ENCODE measurements at places on chromosomes 2 and 18. TPM values are rescaled to one million over a fixed set of nuclear protein-coding genes. Genes with fewer than 3 reads are reported as not detected.
A peak's percentile ranks its signal among the peaks of the same experiment; 100 is the strongest.

Gene ZC3H6
- total RNA-seq: 5.0 TPM

Gene ZFP36L2
- total RNA-seq: 64.9 TPM

Gene TGFA
- total RNA-seq: not detected

Gene CTNNA2
- total RNA-seq: 7.6 TPM

Gene TXNDC2
- total RNA-seq: not detected

Gene DQX1
- 0.98 TPM for total RNA-seq

- no peak for DNase-seq
These were observed 19.8 kb downstream of the YWHAQ start for GRCh38 chr2:9610781-9611548.

DNA sequence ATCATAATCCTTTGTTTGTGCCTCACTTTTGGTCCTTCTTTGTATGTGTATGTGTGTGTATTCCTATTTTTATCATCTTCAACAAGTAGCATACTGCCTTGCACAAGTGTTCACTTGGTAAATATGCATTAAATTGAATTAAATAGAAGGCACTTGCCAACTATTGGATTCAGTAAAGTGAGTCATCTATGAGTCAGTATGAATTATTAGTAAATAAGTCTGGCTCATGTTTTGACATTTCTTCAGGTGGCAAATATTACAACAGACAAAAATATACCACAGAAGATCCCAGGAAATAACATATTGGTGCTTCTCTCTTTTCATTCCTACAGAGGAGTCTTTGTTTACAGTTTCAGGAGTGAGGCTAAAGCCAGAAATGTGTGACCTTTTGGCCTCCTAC is 84.1 kb downstream of the CDK15 start:
- DNase-seq: no peak

DNA sequence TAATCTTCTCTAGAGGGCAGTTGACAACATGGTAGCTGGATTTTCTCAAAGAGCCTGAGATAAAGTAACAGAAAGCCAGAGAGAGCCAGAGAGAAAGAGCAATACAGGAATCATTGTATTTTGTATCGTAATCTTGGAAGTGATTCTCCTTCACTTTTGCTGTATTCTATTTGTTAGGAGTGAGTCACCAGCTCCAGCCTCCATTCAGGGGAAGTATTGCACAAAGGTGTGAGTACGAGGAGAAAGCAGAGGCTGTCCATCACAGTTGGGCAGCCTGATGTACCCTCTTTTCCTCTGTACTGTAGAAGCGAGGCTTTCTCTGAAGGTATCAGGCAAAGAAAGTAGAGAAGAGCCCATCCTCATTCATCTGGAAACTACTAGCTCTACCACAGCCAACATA is 176.8 kb downstream of the KCNS3 start:
- no peak for DNase-seq

GRCh38 chr2:20557226-20557625 is 93.7 kb downstream of the HS1BP3 start:
- no peak for DNase-seq

DNA sequence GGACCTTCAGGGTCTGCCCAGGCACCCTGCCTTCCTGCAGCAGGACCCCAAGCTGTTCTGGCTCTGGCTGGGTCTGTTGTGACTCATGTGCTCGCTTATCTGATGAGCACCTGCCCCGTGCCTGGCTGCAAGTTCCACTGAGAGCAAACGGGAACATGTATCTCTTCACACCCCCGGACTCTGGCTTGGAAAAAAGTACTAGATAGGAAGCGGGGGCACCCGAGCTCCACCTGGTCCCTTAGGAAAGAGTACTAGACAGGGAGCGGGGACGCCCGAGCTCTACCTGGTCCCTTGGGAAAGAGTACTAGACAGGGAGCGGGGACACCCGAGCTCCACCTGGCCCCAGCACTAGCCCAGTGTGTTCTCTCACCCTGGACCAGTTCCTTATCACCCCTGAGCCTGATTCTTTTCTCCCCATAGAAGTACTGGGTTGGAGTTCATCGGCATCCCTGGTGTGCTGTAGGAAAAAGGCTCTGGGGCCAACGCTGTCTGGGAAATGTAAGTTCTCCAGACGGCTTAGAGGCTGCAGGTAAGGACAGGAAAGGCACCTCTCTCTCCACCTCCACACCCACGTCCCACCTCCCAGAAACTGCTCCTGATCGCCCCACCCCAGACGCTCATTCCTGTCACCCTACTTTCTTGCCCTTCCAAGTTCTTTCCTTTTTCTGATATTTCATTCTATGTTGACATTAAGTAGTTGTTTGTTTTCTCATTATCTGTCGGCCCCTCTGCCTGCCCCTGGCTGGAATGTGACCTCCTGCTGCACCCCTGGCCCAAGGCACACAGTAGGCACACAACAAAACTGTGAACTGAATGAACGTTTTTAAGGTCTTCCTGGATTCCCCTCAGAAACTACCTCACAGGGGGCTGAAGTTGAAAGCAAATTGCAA is 40.2 kb downstream of the HDAC4 start:
- no peak for DNase-seq

GRCh38 chr2:193350509-193350908 is 1155.8 kb upstream of the TMEFF2 start:
- no peak for DNase-seq

GRCh38 chr2:166170356-166170755 is 42.5 kb upstream of the SCN1A start:
- DNase-seq: no peak

- no peak for DNase-seq
These were observed 20.1 kb downstream of the CEP68 start for GRCh38 chr2:65076345-65076710.

DNA sequence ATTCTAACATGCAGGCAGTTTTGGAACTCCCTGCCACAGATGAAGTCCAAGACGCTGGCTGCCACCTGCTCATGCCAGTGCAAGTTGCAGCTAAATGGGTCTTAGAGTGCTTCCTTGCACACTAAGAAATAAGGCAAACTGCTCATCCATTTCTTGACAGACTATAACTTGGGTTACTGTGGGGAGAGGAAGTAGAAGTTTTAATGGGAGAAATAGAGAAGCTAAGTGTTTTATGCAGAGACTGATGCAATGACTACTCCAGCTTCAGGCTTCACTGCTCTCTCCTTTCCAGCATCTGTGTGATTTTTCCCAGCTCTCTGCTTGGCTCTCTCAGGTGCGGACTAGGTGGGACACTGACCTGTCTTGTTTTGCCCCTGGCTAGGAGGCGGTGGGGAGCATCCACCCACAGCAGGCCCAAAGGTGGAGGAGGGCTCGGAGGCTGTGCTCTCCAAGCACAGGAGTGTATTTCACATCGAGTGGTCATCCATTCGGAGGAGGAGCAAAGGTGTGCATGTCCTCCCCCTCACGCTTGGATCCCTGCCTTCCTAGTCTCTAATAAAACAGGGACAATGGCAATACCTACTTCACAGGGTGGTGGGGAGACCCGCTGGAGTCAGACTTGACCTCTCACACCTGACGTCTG is 48.2 kb downstream of the SLC14A2 start:
- no peak for DNase-seq

DNA sequence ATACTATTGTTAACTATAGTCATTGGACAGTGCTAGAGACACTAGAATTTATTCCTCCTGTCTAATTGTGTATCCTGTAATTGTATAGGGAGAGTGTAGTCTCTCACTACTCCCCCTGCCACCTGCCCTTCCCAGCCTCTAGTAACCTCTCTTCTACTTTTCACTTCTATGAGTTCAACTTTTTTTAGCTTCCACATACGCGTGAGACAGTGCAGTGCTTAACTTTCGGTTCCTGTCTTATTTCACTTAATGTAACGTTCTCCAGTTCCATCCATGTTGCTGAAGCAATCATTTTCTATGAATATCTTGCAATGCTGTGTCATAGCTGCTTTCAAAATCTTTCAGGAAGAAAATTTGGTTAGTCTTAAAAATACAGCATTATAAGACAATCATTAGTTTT is 22.8 kb upstream of the RUFY4 start:
- DNase-seq: peak; percentile 70

GRCh38 chr2:204611017-204611631 is 65.8 kb downstream of the PARD3B start:
- no peak for DNase-seq

DNA sequence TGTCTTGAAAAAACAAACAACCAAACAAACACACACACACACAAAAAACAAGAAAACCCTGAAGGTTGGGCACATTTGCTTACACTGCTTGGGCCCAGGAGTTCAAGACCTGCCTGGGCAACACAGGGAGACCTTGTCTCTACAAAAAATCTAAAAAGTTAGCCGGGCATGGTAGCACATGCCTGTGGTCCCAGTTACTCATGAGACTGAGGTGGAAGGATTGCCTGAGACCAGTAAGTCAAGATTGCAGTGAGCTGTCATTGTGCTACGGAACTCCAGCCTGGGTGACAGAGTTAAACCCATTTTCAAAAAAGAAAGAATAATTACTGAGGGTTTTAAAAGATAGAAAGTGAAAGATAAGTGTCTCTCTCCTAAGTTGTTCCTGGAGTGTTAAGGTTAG is 103.4 kb downstream of the MBD5 start:
- DNase-seq: no peak

DNA sequence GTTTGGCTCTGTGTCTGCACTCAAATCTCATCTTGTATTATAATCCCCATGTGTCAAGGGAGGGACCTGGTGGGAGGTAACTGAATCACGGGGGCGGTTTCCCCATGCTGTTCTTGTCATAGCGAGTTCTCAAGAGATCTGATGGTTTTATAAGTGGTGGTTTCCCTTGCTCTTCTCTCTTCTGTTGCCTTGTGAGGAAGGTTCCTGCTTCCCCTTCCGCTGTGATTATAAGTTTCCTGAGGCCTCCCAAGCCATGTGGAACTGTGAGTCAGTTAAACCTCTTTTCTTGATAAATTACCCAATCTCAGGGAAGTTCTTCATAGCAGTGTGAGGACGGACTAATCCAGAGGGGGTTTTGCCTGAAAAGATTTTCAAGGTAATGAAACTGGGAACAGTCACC is 245.4 kb downstream of the GALR1 start:
- DNase-seq: no peak

- no peak for DNase-seq
These were observed 9.2 kb downstream of the HS6ST1 start for GRCh38 chr2:128309280-128310093.

DNA sequence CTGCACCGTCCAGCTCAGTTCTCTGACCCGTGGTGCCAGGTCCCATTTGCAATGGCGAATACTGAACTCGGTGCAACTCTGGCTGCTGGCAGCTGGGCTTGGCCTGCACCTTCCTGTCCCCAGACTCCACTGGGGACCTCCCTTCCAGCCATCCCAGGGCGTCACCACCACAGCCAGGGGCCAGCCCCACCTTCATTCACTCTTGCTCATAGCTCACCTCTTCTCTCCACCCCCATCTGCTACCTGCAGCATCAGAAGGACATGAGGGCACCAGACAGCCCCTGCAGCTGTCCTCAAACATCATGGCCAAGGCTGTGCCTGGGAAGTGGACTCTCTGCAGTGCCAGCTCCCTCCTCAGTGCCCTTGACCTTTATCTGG is 16.2 kb upstream of the ALPI start:
- no peak for DNase-seq

GRCh38 chr18:79912409-79912991 is 39.0 kb downstream of the SLC66A2 start:
- DNase-seq: no peak

GRCh38 chr18:55506074-55506473 is 81.9 kb downstream of the TCF4 start:
- no peak for DNase-seq

DNA sequence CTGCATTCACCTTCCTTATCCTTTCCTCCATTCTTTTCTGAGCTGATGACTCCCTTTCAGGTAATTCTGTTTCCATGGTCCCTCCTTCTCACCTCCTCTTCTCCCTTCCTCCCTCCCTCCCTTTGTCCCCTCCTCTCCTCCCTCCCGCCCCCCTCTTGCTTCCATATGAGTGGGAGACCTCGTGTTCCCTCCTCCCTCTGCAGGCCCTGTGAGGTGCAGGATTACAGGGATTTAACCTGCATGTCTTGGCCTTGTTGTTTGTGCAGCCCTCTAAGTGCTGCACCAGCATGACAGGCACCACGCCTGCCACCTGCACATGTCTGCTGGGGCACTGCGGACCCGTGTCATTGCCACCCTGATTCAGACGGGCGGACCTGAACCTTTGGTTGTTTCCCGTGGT is 103.1 kb downstream of the SNTG2 start:
- no peak for DNase-seq

- DNase-seq: no peak
These were observed 2.1 kb upstream of the ZBTB14 start for GRCh38 chr18:5297597-5297996.

GRCh38 chr2:190280565-190281350 is 38.9 kb downstream of the HIBCH start:
- no peak for DNase-seq

DNA sequence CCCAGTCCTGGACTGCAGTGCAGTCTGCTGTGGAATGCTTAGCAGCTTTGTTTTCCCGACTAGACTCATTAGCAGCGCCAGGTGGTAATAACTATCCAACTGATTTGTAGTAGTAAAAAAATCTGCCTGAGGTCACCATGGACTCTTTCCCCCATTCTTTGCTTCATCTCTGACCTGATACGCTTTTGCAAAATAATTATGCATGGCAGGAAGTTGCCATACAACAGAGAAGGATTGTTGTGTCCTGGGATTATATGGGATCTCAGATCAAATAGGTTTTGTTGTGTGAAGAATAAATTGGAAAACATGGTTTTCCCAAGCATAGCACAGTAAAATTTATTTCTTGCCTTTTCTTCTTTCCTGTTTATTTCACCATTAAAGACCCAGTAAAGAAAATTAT is 72.4 kb upstream of the ATP5MC3 start:
- DNase-seq: no peak

DNA sequence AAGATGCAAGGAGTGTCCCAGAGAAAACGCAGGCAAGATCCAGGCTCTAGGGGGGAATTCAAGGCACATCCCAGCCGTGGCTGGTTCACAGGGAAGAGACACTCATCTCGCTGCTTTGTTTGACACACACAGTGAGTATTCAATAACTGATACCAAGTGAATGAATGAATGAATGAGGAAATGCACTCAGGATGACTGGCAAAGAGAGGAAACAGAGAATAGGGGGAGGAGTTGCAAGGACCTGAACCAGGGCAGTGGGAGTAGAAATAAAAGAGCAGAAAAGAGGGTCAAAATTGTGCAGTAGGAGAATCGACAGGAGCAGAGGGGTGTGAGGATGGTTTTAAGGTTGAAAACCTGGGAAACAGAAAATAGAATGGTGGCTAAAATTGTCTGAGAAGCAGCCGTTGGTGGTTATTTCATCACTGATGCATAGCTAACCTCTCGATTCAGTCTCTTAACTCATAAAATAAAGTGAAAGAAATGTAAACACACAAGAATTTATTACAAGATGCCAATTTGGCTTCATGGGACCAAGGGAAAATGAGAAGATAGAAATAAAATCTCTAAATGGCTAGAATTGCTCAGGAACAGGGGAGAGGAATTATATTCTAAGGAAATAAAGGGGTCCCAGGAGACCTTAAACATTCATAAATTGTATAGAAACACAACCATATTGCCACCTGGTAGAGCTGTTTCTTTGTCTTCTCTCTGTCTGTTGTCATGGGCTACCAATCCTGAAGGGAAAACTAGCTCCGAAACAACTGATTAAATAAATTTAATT is 63.9 kb upstream of the PHLPP1 start:
- no peak for DNase-seq

GRCh38 chr2:159571540-159572260 is 44.6 kb downstream of the BAZ2B start:
- no peak for DNase-seq
